H9 (cell line): ENCODE measurements at places on chromosomes 2 and 18.

- no peak overlapping the region for H3K4me3 ChIP-seq
- H3K36me3 ChIP-seq = peaks cover 9% of the 10 kb centered on the region; the same call in 2 of the 3 replicates
- H3K4me1 ChIP-seq = no peaks in the 10 kb centered on the region
- no peak overlapping the region for H3K27ac ChIP-seq
These were observed 92.6 kb downstream of the ACTR2 start for GRCh38 chr2:65320042-65320725.

- H3K4me1 ChIP-seq = 0 out of 2 replicates have a peak, but pooled peaks cover 2% of the 10 kb centered on the region
- H3K36me3 ChIP-seq = no peaks in the 10 kb centered on the region
- DNase-seq = no peak
These were observed 90.3 kb downstream of the AKAIN1 start for GRCh38 chr18:5106730-5107129.

- no peak overlapping the region for H3K27ac ChIP-seq
- no peaks in the 10 kb centered on the region; the same call in 1 of the 2 replicates for H3K4me1 ChIP-seq
- H3K36me3 ChIP-seq = no peaks in the 10 kb centered on the region
- H3K27me3 ChIP-seq = no peaks in the 10 kb centered on the region
- no peak overlapping the region for H3K4me3 ChIP-seq
These were observed 17.8 kb upstream of the BMP10 start for GRCh38 chr2:68889021-68889420.

GRCh38 chr2:237403024-237403882 lies 10.7 kb downstream of the COL6A3 start:
- no peak overlapping the region for H3K27ac ChIP-seq
- H3K4me1 ChIP-seq = no peaks in the 10 kb centered on the region
- no peak for DNase-seq
- no peaks in the 10 kb centered on the region for H3K36me3 ChIP-seq
- H3K27me3 ChIP-seq = no peaks in the 10 kb centered on the region

GRCh38 chr2:6975988-6976387 lies 58.8 kb downstream of the RNF144A start:
- H3K27me3 ChIP-seq = no peaks in the 10 kb centered on the region
- no peaks in the 10 kb centered on the region for H3K4me1 ChIP-seq
- H3K36me3 ChIP-seq = peaks cover 23% of the 10 kb centered on the region
- no peak overlapping the region for H3K4me3 ChIP-seq

DNA sequence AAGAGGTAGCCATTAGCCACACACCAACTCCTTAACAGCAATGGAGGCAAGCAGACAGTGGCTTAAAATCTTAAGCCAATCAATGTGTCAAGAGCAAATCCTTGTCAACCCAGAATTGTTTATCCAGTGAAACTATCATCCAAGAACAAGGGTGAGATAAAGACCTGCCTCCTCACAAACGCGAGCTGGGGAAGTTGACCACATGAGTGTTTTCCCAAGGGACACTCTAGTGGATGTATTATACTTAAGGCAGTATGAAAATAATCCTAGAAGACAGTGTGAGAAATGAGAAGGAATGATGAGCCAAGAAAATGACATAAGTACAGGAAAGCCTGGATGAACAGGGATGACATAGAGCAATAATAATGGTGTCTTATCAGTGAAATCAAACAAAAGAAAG lies 209.6 kb downstream of the TWIST2 start:
- no peak overlapping the region for H3K4me3 ChIP-seq
- peaks cover 28% of the 10 kb centered on the region for H3K36me3 ChIP-seq
- DNase-seq = no peak

GRCh38 chr2:172782506-172783164 lies 47.0 kb downstream of the RAPGEF4 start:
- H3K27ac ChIP-seq = no peak overlapping the region
- H3K27me3 ChIP-seq = no peaks in the 10 kb centered on the region
- H3K36me3 ChIP-seq = no peaks in the 10 kb centered on the region
- H3K4me1 ChIP-seq = no peaks in the 10 kb centered on the region
- no peak overlapping the region for H3K4me3 ChIP-seq

DNA sequence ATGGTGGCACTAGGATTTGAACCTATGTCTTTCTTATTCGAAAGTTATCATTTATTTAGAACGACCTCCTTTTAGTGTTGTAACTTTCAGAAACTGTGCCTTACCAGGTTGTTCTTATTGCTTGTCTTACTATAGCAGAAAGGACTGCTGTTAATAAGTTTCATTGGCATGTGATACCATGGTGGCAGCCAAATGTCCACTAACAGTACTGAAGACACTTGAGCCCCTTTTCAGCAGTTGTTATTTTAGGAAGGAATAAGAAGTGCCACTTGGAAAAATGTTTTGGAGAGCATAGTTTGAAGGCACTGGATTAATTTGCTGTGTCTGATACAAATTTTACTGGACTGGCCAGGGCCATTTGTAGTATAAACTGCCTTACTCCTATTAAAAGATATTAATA lies 37.7 kb downstream of the CEP192 start:
- H3K4me3 ChIP-seq = no peak overlapping the region
- no peaks in the 10 kb centered on the region for H3K4me1 ChIP-seq
- peaks cover 46% of the 10 kb centered on the region for H3K36me3 ChIP-seq
- no peak for DNase-seq
- H3K27ac ChIP-seq = no peak overlapping the region

DNA sequence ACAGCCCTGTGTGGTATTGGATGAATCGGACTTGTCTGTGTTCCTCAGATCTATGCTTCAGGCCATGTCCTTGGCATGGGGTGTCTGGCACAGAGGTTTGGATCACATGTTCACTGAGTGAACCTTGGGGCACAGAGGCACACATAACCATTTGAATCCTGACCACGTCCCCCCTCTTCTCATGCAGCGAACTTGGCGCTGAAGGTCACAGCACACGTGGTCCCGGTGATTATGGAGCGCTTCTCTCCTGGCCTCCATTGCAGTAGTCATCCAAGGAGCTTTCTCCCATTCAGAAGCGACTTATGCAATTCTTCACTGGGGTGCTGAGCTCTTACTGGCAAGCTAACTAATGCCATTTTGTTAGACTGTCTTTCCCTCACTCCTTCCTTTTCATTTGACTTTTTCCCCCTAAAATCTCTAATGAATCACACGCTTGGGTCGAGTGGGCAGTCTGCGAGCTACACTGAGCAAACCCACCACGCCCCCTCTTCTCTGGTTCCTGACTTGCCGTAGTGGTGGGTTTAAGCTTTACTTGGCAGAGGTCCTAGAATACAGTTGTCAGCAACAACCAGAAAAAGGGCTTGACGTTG lies 59.4 kb downstream of the KCNG2 start:
- H3K4me1 ChIP-seq = no peaks in the 10 kb centered on the region
- H3K27ac ChIP-seq = no peak overlapping the region
- H3K4me3 ChIP-seq = no peak overlapping the region

DNA sequence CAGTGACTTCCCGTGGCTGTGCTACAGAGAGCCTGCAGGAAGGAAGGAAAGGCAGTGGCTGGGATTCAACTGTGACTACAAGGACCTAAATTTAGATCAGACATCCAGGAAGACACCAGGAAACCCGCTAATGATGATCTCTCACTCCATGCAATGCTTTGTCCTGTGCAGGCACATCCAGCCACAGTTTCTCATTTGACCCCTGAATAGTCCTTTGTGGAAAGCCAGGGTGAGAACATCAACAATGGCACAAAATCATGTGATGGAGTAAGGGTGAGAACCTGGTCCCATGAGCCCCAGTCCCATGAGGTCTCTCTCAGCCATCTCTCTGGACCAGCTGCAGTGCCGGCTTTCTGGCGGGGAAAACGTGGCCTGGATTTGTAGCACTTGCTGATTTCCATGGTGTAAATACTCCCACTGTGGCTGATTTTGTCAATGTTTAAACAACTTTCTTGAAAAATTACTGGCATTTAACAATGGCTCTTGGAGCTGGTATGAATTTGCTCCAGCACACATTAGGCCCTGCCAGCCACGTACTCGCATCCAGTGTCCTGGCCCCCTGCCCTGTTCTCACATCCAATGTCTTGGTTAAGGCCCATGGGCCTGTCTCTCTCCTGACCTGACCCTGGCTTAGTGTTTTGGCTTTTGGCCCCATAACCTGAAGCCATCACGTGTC lies 159.0 kb upstream of the HAAO start:
- H3K27ac ChIP-seq = no peak overlapping the region
- no peaks in the 10 kb centered on the region for H3K36me3 ChIP-seq
- peaks cover 4% of the 10 kb centered on the region; the same call in 1 of the 2 replicates for H3K4me1 ChIP-seq
- DNase-seq = no peak
- no peak overlapping the region for H3K4me3 ChIP-seq

- peaks cover 6% of the 10 kb centered on the region; the same call in 1 of the 2 replicates for H3K4me1 ChIP-seq
- H3K4me3 ChIP-seq = no peak overlapping the region
- peak; percentile 58 for DNase-seq
- H3K36me3 ChIP-seq = peaks cover 3% of the 10 kb centered on the region
- no peak overlapping the region for H3K27ac ChIP-seq
These were observed 423.8 kb upstream of the MEX3C start for GRCh38 chr18:51621113-51621863.

- H3K4me1 ChIP-seq = no peaks in the 10 kb centered on the region
- H3K36me3 ChIP-seq = no peaks in the 10 kb centered on the region
- H3K27ac ChIP-seq = no peak overlapping the region
- no peak for DNase-seq
- H3K4me3 ChIP-seq = no peak overlapping the region
- H3K27me3 ChIP-seq = no peaks in the 10 kb centered on the region
These were observed 214.4 kb downstream of the L3MBTL4 start for GRCh38 chr18:6200204-6200774.

DNA sequence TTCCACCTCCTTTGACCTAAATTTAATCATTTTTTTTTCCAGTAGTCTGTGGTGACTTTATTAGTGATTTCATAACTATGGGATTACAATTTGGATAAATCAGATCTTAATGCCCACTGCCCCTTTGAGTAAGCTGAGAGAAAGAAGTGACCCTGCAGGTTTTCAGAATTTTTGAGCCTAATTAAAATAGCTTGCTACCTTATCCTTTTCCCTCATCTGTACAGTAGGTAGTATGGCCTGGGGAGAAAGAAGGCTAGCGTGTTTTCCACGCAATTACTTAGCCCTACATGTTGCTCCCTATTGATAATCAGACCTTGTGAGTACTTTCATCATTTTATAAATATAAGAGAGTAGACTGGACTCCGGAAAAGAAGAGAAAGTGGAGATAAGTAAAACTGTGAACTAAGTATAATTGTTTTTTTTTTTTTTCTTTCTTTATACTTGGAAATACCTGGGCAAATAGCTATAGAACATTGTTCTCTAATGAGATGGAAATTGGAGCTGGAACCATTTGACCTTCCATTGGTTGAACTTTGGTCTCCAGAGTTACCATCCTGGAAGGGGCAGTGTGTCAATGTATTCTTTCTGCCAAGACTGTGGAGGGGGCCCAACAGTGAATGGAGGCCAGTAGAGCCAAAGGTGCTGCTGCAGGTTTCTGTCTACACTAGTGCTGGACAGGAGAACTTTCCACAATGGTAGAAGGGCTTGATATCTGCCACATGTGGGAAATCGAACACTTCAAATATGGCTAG lies 26.9 kb downstream of the UBE2E3 start:
- DNase-seq = no peak
- H3K27ac ChIP-seq = no peak overlapping the region
- H3K36me3 ChIP-seq = peaks cover 2% of the 10 kb centered on the region; the same call in 1 of the 2 replicates
- no peaks in the 10 kb centered on the region for H3K4me1 ChIP-seq

GRCh38 chr2:20617892-20618467 lies 32.9 kb downstream of the HS1BP3 start:
- H3K27me3 ChIP-seq = no peaks in the 10 kb centered on the region
- no peak overlapping the region for H3K27ac ChIP-seq
- H3K36me3 ChIP-seq = peaks cover 8% of the 10 kb centered on the region
- peaks cover 3% of the 10 kb centered on the region; the same call in 1 of the 2 replicates for H3K4me1 ChIP-seq

- DNase-seq = no peak
- no peaks in the 10 kb centered on the region for H3K27me3 ChIP-seq
- no peak overlapping the region for H3K4me3 ChIP-seq
- H3K27ac ChIP-seq = no peak overlapping the region
- no peaks in the 10 kb centered on the region for H3K4me1 ChIP-seq
These were observed 22.9 kb upstream of the CYTIP start for GRCh38 chr2:157466764-157467163.

GRCh38 chr2:106030287-106031268 lies 163.5 kb downstream of the UXS1 start:
- no peaks in the 10 kb centered on the region for H3K36me3 ChIP-seq
- DNase-seq = no peak
- no peak overlapping the region for H3K27ac ChIP-seq
- no peaks in the 10 kb centered on the region for H3K27me3 ChIP-seq

DNA sequence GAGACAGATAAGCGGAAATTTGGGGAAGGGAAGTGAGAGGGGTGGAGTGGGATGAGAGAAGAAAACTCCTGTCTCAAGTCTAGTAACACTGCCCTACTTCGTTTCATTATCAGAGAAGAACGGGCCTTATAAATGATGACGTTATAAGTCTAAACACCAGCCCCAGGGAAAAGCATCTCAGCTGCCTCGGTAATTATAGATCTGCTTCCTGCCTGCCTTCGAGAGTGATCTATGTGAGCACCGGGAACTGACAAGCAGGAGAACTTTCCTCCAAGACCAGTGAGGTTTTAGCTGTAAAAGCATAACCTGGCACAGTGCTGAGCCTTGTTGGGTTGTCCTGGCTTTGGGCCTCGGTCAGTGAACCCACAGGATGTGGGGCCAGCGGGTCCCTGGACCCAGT lies 227.9 kb upstream of the SIX2 start:
- no peak for DNase-seq
- no peak overlapping the region for H3K4me3 ChIP-seq
- H3K27ac ChIP-seq = no peak overlapping the region
- H3K4me1 ChIP-seq = no peaks in the 10 kb centered on the region

DNA sequence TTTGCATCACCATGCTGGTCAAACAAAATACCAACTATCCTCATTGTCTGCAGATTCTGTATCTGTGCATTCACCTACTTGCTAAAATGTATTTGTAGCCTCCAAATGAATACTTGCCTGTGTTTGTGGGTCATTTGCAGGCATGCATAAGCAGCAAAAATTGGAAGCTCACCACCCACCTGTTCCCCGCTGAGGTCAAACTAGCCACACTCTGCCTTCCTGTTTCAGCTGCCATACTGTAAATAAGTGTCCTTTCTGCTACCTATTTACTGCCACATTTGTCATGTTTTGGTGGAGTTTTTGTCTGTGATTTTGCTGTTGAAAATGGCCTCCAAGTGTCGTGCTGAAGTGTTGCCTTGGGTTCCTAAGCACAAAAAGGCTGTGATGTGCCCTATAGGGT lies 50.0 kb upstream of the ACMSD start:
- H3K4me3 ChIP-seq = no peak overlapping the region
